ENCODE measurements at places on chromosomes 12 and 14. TPM values are rescaled to one million over a fixed set of nuclear protein-coding genes. Genes with fewer than 3 reads are reported as not detected.

Gene FBRSL1
- 2.9 TPM for total RNA-seq

Gene PRB4
- total RNA-seq: not detected

Gene GUCY2C
- not detected for total RNA-seq

Gene WASHC3
- total RNA-seq: 59.9 TPM

GRCh38 chr14:64944041-64944440, 1.5 kb upstream of the GPX2 start:
- DNase-seq: no peak

DNA sequence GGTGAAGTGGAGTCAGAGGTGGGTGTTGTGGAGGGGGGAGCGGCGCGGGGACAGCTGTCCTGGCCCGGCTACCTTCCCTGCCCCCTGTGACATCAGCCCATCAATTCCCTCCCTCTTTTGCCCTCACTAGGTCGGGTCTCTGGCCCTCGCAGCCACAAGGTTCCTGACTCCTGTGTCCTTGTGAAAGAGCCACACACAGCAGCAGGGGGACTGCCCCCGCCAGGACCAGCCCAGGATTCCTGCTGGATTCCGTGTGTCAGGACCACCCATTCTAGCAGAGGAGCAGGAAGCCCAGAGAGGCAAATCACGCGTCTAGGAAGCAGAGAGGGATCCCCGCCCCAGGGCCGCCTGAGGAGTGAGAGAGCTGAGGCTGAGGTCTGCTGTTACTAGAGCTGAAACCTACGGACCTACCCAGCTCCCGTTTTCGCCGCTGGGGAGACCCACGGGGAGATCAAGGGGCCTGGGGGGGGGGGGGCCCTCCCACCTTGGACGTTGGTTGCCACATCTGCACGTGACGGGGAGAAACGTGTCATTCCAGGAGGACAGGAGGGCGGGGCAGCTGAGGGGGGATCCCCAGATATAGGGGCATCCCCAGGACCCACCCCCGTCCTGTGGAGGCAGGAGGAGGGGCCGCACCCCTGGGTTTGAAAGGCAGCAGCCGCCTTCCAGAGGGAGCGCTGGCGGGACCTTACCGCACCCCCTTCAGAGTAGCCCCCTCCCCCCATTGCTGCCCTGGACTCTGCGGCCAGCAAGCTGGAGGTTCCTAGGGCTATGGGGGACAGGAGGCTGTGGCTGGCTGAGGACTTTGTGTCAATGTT, 12.5 kb upstream of the INF2 start:
- no peak for DNase-seq

GRCh38 chr12:132658149-132658894, 28.8 kb downstream of the POLE start:
- no peak for DNase-seq

DNA sequence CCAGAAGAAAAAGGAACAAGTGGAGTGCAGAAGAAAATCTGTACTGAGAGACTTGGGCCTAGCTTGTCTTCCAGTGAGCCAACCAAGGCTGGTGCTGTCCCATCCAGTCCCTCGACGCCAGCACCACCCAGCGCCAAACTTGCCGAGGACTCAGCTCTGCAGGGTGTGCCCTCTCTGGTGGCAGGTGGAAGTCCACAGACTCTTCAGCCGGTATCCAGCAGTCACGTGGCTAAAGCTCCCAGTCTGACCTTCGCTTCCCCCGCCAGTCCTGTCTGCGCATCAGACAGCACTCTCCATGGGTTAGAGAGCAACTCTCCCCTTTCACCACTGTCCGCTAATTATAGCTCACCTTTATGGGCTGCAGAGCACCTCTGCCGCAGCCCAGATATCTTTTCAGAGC, 15.6 kb downstream of the CIPC start:
- DNase-seq: no peak

GRCh38 chr12:109871668-109872314, 8.6 kb downstream of the GLTP start:
- no peak for DNase-seq

GRCh38 chr14:49381778-49382177, 204.4 kb downstream of the RPS29 start:
- no peak for DNase-seq

GRCh38 chr14:91885113-91885712, 17.9 kb upstream of the TC2N start:
- no peak for DNase-seq
